AG09309 (cell line): ENCODE measurements at places on chromosomes 6 and 20.

GRCh38 chr6:31888276-31889258 is 8.9 kb downstream of the EHMT2 start:
- no peak for DNase-seq

DNA sequence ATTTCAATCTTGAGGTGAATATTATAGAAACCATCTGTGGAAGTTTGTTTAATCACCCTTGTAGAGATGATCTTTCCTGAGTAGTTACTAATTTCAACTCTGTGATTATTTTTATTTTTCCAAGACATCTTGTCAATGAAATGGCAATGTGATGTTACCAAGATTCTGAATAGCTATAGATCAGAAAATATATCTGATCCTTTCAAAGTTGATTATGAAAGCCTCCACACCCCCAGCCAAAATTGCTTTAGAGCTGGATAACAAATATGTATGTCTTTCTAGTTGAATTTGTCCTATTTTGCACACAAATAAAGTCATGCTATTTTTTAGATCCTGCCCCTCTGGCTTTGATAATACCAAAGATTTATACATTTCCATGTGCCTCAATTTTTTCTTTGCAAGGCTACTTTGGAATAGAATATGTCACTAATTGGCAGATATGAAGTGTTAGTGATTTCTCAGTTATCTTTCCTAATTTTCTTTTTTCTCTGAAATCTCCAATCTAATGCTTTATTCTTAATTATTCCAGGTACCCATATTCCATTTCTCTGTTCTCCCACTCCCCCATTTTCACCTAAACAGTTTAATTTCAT is 5.0 kb downstream of the SIM1 start:
- no peak for DNase-seq

- DNase-seq: peak; percentile 64
Observed at GRCh38 chr6:126180585-126180984, 159.3 kb upstream of the CENPW start.

GRCh38 chr6:142934106-142934505 is 10.9 kb downstream of the HIVEP2 start:
- no peak for DNase-seq

DNA sequence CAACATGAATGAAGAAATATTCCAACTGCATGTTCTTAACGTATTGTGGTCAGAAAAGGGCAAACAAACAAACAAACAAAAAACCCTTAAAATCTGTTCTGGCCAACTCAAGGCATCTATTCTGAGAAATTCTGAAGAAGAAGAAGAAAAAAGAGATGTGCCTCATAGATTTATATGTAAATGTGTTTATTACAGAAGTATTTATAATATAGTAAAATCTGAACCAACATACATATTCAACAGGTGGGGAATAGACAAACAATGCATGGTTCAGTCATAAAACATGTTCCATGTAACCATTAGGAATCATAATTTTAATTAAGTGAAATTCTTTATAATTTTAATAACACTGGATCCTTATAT is 616 bp downstream of the BTN3A2 start:
- no peak for DNase-seq

DNA sequence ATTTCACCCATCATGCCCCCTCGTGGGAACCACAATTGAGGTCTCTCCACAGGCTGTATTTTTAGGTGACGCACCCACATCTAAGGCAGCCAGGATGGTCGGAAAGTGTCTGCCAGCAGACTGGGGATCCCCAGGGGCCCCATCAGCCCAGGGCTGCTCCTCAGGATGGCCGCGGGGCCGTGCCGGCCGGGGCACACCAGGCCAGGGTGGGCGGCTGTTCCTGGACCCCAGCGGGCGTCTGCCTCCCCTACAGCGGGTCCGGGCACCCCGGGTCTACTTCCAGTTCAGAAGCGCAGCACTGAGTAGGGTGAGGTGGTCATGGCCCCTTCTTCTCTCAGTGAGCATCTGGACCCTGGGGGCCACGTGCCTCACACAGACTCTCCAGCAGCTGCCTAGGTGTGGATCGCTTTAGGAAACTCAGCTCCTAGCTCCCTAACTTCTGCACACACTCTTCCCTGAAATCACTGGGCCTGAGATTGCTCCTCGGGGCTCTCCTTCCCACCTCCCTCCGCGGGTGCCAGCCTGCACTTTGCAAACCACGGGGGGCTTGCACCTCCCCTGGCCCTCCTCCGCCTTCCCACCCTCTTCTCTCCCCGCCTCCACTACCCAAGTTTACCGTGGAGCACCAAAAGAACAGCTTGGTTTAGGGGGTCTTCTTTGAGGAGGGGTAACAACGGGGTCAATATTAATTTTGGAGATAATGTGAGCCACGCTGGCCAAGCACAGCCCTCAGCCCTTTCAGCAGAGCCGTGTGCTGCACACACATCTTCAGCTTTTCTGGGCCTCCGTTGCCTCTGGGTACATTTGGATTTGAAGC is 14.2 kb upstream of the FOXC1 start:
- no peak for DNase-seq

- DNase-seq: no peak
Observed at GRCh38 chr6:38192487-38192886, 373.0 kb downstream of the ZFAND3 start.

GRCh38 chr6:21601339-21601923 is 7.9 kb downstream of the SOX4 start:
- no peak for DNase-seq

DNA sequence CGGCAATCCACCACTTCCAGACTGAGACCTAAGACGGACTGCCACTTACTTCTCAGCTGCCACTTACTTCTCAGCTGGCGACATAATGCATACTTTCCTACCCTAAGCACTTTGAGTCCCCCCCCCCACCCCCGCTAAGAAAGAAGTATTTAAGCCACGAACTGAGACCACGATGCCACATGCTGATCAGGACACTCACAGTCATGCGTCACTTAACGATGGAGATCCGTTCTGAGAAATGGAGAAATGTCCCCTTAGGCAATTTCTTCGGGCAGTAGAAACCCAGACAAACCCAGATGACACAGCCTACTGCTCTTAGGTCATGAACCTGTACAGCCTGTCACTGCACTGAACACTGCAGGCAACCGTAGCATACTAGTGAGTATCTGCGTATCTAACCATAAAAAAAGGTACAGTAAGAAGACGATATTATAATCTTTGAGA is 690 bp downstream of the IFNGR1 start:
- DNase-seq: no peak

DNA sequence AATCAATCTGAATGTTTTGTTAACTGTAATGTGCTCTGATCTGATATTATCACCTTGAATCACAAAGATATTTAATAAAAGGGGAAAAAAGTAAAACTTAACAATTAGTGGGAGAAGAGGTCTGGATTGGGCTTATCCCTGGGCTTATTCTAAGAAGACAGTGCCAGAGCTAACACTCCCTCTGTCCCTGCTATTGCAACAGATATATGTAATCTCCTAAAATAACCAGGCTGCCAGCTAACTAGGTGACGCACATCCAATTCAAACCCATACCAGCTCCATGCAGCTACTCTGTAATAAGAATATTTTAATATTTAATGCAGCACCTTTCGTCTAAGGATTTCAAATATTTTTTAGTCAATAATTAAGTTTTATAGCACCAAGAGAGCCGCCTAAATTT is 330.1 kb upstream of the MARCKS start:
- DNase-seq: no peak

- no peak for DNase-seq
Observed at GRCh38 chr20:24813080-24813479, 136.0 kb upstream of the CST7 start.

GRCh38 chr6:33848484-33848883 is 44.7 kb upstream of the MLN start:
- DNase-seq: no peak

GRCh38 chr20:56689852-56690485 is 60.9 kb downstream of the TFAP2C start:
- DNase-seq: peak; percentile 37

- no peak for DNase-seq
Observed at GRCh38 chr20:38543014-38543906, 37.7 kb upstream of the ADIG start.

DNA sequence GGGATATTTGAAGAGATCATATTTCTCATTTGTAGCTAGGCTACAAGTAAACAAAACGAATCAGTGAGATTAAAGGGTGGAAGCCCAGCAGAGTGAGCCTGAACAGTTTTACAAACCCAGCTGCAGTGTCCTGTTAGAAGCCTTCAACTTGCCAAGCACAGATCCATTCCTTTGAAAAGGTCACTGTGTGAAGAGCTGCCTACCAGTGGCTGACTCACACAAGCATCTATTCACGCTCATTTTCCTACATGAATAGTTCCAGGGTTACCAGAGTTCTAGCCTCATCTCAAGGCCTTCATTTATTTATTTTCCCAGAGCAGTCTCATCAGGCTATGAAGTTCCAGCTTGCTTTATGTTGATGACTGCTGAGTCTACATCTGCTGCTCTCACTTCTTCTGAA is 25.7 kb upstream of the MLIP start:
- DNase-seq: peak; percentile 48

GRCh38 chr6:163346497-163346961 is 68.0 kb upstream of the QKI start:
- DNase-seq: no peak

DNA sequence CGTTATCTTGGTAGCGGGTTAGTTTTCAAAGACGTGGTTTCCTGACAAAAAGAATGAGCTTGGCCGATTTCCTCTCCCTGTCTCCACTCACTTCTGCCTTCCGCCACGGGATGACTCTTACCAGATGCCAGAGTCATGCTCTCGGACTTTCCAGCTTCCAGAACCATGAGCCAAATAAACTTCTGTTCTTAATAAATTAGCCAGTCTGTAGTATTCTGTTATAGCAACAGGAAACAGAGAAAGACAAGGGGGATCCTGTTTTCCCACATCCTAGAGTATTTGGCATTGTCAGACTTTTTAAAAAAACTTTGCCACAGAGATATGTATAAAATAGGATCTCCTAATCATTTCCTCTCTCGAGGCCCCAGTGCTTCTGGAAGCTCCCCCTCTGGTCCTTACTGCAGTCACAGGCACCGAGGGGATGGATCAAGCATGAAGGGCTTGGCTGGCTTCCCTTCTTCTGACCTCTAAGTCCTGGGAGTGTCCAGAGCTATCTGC is 84.9 kb upstream of the NAA20 start:
- DNase-seq: peak; percentile 64

- no peak for DNase-seq
Observed at GRCh38 chr6:26524722-26525370, 13.3 kb upstream of the HMGN4 start.

- no peak for DNase-seq
Observed at GRCh38 chr6:35725721-35726438, 11.0 kb upstream of the ARMC12 start.

DNA sequence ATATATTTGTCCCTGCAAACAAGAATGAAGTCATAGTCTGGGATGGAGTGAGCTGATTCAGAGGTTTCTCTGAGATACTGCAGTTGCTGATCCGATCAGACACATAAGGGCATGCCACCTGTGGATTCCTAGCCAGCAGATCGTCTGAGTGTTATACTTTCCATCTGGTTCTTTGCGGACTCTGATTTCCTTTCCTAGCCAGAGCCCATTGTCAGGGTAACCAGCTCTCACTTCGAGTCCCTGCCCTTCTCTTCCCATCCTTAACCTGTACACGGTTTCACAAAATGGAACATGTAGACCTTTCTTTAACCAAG is 100.9 kb downstream of the TMEM200A start:
- no peak for DNase-seq

DNA sequence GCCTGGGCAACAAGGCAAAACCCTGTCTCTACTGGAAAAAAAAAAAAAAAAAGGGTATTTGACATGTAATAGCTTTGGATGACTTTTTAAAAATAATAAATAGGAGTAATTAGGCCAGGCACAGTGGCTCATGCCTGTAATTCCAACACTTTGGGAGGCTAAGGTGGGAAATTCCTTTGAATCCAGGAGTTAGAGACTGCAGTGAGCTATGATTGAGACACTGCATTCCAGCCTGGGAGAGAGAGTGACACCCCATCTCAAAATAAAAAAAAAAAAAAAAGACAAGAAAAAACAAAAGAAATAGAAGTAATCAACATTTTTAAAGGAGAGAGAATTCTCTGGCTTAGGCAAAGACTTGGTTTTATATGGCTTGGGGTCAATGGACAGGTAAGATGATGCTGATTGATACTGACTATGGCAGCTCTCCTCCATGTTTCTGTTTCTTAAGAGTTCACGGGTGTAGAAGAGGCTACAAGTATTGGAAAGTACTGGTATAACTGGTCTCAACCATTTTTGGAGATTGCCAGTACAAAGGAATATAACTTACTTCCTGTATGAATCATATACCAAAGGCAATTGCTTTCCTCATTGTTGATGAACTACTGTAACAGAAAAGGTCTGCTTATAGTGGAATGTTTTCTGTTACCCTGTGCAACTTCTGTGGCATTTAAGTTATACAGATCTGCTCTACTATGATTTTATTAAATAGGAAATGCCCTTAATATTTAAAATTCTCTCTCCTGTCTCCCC is 10.1 kb downstream of the MAP3K5 start:
- DNase-seq: no peak

- no peak for DNase-seq
Observed at GRCh38 chr6:78605909-78606446, 261.4 kb upstream of the IRAK1BP1 start.

- no peak for DNase-seq
Observed at GRCh38 chr6:18962361-18962905, 575.3 kb downstream of the RNF144B start.

- DNase-seq: no peak
Observed at GRCh38 chr6:104640150-104640700, 219.5 kb downstream of the HACE1 start.

DNA sequence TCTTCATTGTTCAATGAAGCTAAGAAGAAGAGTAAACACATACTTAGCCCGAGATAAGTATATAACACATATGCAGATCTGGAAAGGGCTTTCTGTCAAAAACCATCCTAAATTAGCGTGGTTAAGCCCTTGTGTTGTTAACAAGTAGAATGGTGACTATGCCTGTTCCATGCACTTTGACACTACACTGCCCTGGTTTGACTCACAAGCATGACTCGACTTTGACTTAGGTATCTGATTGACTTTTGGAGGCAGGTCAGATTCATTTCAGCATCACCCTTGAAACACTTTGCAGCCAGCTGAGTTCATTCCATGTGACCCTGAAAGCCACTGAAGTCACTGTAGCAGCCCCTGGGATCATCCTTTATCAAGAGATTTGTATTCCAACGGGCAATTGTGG is 239.8 kb downstream of the TBX18 start:
- DNase-seq: no peak

DNA sequence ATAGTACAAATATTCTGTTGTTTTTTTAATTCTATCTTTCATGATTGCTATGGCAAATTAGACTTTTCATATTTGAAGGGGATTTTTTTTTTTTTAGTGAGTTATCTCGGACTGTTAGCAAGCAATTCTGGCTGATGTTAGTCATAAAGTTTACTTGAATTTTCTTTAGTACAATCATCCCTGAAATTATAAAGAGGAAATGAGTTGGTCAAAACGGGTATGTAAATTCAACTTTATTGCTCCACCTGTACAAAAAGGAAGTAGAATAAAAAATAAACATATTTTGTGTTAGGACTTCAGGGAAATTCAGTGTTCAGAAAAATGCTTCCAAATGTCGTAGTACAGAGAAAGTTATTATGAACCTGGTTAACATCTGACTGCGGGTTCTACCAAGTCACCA is 40.3 kb downstream of the PPP1R14C start:
- no peak for DNase-seq
